ENCODE measurements at places on chromosomes 7 and 10.

- no peak for DNase-seq
Measured at GRCh38 chr7:158741294-158741666, 36.7 kb upstream of the NCAPG2 start.

DNA sequence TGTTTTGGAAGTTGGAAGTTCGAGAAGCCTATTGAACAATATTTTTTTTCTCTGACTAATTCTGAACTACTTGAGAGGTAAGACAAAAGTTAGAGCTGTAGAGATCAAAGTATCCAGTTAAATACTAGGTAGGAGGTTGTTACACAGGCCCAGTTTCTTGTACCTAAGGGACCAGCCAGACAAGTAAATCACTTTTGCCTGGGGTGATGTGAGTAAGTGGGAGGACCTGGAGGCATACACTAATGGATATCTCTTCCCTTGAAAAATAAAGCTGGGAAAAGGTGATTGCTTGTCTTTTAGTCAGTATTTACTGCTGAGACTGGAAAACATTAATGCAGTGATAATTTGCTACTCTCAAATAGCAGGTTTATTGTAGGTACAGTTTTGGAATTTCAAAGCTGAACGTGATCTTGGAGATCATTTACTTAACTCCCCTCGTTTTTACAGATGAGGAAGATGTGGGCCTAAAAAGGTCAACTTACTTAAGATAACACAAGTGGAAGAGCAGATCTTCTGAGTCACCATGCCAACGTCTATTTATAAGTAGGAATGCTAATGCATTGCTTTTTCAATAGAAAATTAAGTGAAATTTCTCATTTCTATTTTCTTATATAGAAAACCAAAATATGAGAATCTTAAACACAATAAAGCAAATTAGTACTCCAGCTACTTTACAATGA, 181.3 kb downstream of the PPP1R9A start:
- no peak for DNase-seq

- no peak for DNase-seq
Measured at GRCh38 chr10:788796-789748, 99.6 kb upstream of the DIP2C start.

DNA sequence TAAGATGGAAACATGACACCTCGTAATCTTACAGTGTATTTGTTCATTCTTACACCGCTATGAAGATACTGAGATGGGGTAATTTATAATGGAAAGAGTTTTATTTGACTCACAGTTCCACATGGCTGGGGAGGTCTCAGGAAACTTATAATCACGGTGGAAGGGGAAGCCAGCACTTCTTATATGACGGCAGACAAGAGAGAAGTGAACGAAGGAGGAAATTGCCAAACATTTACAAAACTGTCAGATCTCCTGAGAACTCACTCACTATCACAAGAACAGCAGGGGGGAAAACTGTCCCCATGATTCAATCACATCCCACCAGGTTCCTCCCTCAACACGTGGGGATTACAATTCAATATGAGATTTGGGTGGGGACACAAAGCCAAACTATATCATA, 282.3 kb downstream of the HGF start:
- no peak for DNase-seq

DNA sequence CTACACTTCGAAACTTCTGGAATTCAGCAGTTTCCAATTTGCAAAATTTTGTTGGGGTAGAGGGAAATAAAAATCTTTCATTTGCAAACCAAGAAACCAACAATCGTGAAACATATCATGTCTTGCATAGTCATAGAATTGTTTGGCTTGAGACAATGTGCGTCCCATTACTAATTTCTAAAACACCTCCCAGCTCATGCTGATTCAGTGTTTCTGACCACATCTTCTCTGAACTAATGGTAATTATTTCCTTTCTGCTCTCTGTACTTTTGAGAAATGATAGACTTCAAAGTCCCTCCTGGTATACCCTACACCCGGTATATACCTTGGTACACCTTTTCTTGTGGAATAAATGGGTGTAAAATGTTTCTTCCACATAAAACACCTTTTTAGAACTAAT, 41.8 kb upstream of the TSPAN13 start:
- no peak for DNase-seq

GRCh38 chr10:7788639-7789286, 786 bp downstream of the ATP5F1C start:
- peak; percentile 7 for DNase-seq

DNA sequence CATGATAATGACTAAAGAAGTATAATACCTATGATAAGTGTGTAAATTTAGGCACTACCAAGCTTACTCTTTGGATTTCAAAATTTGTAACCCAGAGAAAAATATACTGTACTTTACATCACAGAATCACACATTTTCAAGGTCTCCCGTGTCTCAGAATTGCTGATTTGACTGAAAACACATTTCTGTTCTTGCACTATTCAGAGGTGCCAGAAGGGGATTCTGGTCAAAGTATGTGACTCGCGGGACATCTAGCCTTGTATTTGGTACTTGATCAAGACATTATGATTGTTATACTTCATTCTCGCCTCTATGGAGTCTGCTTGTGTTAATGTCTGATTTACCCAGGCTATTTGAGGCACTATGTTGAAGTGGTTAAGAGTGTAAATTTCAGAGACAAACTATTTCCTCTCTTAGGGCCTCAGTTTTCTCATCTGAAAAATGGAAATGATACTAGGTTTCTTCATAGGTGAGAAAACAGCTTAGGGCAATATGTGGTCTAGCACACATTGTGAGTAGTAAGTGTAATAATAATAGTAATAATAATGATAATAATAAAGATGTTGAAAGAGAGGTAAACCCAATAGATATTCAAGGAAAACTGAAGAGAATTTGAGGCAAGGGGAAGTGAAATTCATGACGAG, 320.4 kb downstream of the RNLS start:
- no peak for DNase-seq

DNA sequence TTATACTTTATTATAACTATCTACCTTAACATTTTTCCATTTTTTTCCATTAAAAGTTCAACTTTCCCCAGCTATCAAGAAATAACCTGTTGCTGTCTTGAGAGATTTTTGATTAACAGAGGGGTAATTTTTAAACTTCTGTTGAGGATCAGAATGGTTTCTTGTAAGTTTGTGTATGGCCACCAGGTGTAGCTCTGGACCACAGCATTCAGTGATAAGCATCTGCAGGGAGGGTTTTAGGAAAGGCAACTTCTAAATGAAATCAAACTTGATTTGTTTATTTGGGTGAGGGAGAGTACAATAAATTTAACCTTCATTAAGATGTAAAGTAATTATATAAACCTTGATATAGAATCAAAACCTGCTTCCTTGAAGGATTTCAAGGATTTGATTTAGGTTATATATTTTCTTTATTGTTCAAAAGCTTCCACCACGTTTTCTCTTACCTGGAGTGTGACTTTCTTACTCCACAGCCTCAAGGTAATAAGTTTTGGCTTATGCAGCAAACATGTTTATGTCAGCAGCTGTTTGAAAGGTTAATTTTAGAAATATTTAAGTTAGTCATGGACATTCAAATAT, 153.3 kb downstream of the STK31 start:
- DNase-seq, result no peak

GRCh38 chr10:32367793-32368453, 21.0 kb upstream of the EPC1 start:
- DNase-seq, result peak; percentile 66

DNA sequence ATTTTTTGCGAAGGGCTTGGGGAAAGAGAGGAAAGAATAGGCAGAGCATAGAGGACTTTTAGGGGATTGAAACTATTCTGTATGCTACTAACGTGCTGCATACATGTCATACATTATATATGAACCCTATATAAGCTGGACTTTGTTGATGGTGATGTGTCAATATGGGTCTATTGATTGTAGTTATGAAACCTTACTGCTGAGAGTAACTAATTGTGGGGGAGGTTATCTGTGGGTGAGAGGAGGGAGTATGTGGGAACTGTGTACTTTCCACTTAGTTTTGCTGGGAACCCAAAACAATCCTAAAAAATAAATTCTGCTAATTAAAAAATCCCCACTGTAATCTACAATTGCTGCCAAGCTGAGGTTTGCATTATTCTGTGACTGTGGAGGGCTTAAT, 15.3 kb upstream of the CYP2C19 start:
- no peak for DNase-seq

GRCh38 chr7:51639661-51640334, 323.2 kb upstream of the COBL start:
- DNase-seq, result no peak

DNA sequence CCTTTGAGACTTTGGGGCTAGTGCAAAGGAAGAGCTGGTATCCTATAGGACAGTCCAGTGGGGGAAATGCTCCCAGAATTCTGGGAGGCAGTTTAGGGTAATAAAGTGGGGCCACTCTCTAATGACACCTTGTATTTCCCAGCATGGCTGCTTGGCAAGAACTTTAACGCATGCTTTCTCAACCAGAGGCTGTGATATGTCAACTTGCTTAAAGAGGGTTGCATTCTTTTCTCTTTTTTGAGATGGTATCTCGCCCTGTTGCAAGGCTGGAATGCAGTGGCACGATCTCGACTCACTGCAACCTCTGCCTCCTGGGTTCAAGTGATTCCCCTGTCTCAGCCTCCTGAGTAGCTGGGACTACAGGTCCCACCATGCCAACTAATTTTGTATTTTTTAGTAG, 38.4 kb downstream of the ALDH18A1 start:
- no peak for DNase-seq

DNA sequence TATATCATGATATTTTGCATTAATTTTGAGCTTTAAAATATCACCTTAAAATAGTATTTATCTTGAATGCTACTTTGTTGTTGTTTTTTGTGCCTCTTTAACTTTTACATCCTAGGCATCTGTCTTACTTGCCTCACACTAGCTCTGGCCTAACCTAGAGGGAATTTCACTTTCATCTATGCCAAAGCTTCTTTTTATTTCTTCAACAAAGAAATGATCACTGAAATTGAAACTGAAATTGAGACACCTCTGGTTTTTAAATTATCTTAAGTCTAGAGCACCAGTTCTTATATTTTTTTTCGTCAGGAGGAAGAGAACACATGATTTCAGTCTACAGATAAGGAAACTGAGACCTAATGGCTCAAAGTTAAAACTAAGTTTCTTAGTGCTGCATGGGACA, 3.5 kb upstream of the SCIN start:
- DNase-seq, result no peak

DNA sequence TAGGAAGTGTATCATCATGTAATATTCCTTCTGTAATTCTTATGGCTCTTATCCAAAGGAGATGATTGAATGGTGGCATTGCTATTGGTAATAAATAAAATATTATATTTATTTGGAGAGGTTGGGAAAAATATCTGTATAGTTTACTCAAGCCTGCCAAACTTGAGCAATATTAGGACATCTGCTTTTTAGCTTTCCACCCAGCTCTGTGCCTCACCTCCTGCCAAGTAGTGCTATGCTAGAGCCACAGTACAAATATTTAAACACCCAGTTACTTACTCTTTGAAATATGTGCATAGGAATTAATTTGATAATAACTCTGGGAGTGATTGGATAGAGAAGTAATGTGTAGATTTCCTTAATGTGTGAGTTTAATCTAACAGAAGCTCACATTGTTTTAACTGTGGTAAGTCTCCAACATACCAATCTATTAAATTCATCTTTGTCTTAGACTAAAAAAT, 129.2 kb downstream of the BBS9 start:
- no peak for DNase-seq

GRCh38 chr7:74579800-74580685, 77.5 kb upstream of the GTF2I start:
- DNase-seq, result no peak

DNA sequence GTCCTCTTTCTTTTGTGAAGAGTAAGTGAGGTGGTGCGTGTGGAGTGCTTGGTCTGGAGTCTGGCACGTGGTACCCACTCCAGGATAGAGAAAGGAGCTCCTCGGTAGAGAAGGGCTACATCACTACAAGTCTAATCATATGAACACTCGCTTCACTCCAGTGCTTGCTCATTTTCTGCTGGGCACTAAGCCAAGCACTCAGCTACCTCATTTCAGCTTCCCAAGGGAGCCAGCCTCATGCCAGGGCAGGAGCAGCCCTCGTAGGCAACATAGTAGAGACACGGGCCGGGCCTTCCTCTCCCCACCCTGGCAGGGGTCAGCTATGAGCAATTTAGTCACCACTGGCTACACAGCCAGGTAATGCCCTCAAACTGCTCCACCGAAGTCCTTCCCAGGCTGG, 11.4 kb upstream of the HSPA12A start:
- no peak for DNase-seq

- no peak for DNase-seq
Measured at GRCh38 chr10:124536496-124537050, 75.0 kb downstream of the LHPP start.

DNA sequence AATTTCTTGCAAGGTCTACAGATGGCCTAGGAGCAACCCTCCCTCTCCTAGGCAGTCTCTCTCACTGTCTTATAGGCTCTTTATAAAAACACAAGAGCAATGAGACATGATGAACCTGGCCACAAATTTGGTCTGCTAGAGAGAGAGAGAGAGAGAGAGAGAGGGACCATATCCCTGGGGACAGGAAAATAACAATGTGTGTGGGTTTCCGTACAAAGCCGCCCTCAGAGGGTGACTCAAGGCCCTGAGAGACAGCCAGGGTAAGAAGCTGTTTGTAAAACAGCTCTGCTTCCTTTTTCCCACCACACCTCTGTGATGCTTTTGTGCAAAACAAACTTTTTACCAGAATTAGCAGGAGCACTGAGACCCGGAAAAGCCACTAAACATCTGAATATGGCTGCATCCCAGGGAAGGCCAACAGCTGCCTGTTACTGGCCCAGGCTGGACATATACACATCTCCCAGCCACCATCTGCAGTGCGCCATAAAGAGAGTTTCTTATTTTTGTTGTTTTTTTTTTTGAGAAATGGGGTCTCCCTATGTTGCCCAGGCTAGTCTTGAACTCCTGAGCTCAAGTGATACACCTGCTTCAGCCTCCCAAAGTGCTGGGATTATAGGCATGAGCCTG, 18.4 kb downstream of the GIMAP5 start:
- no peak for DNase-seq

DNA sequence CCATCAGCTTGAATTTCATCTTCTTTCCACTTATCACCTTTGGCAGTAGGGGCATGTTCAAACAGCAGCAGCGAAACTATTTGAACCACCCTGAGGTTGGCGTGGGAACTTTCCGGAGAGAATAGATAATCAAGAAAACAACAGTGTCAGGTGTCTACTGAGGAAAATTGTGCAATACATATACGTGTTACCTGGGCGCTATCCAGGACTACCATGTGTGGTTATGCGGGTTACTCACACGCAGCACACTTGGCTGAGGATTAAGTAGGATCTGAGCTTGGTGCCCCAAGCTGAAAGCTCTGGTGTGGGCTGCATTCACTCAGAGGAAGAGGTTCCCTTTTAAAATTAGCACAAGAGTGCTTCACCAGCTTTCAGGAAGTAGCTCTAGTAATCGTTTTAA, 8.8 kb upstream of the ABI1 start:
- no peak for DNase-seq

- DNase-seq, result no peak
Measured at GRCh38 chr10:122132331-122132755, 138.8 kb upstream of the BTBD16 start.

- DNase-seq, result no peak
Measured at GRCh38 chr7:128100949-128101713, 69.9 kb upstream of the LRRC4 start.

GRCh38 chr7:100972002-100972347, 2.6 kb downstream of the MUC12 start:
- no peak for DNase-seq

Data from stimulated activated CD4-positive, alpha-beta T cell treated with anti-CD3 and anti-CD28 coated beads, TNF-alpha, amount 100 ng/mL, for 24 hours (primary cell).